ENCODE measurements at places on chromosomes 16 and 17. TPM values are rescaled to one million over a fixed set of nuclear protein-coding genes. Genes with fewer than 3 reads are reported as not detected.

- DNase-seq = peak; percentile 75
These were observed 1.1 kb upstream of the ZNF200 start for GRCh38 chr16:3235856-3236669.

VPS4A gene
- total RNA-seq = 31.4 TPM

- DNase-seq = no peak
These were observed 115.0 kb upstream of the CIBAR2 start for GRCh38 chr16:85227084-85227945.

DNA sequence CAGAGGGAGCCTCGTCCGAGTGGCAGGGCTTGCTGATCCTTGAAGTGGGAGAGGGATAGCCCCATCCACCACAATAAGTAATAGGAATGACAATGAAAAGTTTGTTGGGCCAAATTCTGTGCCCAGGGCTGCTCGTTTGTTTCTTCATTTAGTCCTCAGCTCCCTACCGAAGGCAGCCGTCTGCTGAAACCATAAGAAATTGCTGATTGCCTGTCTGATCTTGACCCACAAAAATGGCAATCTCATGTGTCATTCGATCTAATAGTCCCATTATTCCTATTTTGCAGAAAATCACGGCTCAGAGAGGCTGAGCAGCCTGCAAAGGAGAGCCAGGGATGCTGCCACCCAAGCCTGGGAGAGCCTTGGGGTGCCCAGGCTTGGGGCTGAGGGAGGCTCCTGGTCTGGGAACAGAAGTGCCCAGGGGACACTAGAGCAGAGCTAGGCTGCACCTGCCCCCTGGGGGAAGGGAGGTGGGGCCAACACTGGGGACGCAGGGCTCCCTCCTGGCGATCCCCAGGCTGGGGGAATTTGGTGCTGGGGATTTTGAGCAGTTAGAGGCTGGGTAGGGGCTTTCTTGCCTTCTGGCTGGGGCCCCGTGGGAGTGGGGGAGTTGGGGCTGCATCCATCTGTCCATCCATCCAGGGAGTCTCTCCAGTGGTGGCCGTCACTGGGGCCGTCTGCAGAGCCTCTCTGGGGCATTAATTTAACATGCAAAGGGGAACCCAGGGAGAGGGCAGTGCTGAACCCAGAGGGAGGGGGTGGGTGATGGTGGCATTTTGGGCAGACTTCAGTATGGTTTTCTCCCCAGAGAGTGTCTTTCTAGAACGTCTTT, 53.5 kb downstream of the SOCS1 start:
- DNase-seq = no peak

- DNase-seq = no peak
These were observed 1.6 kb upstream of the FMNL1 start for GRCh38 chr17:45220079-45220478.
